Activated CD8-positive, alpha-beta memory T cell treated with anti-CD3 and anti-CD28 coated beads, Interleukin-2, amount 10 ng/mL, durations not matched to agents 7 days and 5 days (primary cell): ENCODE measurements at places on chromosomes 1 and 21. TPM values are rescaled to one million over a fixed set of nuclear protein-coding genes. Genes with fewer than 3 reads are reported as not detected.

- no peak for DNase-seq
These were observed 53.0 kb downstream of the PBX1 start for GRCh38 chr1:164611754-164612642.

DNA sequence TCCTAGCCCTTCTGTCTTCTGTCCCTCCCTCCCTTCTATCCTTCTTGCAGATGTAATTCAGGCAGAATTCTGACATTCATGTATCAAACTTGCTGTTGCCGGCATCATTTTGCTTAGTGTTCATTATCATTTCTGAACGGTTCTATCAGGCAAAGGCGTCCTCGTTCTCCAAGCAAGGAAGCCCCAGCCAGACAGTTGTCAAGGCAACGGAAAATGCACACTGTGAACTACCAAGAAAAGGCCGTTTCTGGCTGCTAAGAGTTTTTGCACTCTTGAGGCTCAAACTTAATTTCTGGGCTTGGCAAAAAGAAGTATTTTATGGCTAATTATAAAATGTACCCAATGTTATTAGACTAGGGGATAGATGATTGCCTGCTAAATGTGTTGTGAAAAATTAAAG lies 164.7 kb upstream of the KCNJ15 start:
- no peak for DNase-seq

DNA sequence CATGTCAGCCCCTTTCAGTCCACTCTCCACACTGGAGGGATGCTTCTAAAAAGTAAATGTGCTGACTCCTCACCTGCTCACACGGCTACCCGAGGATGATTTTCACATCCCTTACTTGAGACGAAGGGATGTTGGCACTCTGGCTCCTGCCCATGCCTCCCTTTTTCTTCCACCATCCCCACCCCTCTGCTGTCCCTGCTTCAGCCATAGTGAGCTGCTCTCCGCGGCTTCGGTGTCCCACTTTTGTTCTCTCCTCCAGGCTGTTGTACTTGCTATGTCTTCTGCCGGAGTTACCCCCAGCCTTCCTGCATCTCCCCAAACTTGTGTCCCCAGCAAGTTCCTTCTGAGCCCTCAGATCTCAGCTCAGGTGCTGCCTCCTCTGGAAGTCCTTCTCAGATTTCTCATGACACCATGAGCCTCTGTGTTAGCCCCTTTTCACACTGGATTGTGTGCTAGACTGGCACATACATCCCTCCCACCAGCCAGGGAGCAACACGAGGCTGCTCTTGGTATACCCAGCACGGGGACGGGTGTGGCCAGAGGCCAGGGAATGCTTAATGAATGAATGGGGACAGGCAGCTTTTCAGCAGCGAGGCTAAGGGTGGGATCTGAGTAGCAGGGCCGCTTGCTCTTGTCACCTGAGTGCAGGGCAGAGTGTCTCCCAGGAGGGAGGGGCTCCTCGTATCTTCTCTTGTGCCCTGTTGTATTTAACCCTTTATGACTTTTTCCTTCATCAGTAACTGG lies 1.3 kb downstream of the ACOT11 start:
- no peak for DNase-seq

DNA sequence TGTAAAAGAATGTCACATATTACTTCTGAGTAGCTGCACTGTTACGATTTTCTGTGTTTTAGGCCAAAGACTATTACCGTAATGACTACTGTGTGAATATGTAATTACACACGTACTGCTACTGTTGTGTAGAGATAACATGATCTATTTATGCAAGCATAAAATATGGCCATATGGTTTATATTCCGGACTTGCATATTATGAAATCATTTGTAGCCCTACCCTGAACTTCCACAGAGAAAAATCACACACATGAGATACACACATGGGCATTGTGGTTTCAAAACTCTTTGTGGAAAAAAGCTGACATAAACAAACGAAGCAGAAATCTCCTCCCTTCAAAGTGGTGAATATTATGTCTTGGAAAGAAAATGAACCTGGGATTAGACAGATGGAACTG lies 373.0 kb upstream of the ADAMTS5 start:
- DNase-seq, result no peak

- DNase-seq, result no peak
These were observed 41.0 kb upstream of the HAO2 start for GRCh38 chr1:119327450-119328155.

DNA sequence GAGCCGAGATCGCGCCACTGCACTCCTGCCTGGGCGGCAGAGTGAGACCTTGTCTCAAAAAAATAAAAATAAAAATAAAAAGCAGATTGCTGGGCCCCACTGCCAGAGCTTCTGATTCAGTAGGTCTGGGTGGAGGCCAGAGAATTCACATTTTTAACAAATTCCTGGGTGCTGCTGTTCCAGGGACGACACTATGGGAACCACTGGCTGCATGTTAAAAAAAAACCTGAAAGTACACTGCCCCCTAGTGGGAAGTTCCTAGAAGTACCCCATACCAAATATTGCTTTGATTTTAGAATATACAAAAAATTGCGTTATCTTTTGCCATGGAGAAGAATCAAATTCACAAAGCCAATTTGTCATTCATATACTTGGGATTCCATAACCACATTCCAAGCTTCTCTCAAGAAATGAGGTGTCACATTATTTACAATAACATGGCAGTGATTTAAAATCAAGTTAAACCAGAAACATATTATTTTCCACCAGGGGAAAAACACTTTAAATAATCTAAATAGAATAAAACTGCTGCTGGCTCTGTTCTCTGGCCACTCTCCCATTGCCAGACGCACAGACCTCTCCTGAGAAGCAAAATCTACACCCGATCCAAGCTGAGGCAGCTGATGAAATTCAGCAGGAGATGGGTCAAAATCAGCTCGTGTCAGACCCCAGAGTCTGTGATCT lies 27.4 kb downstream of the SYF2 start:
- no peak for DNase-seq

GRCh38 chr1:246934765-246935164 lies 3.0 kb upstream of the AHCTF1 start:
- no peak for DNase-seq

DNA sequence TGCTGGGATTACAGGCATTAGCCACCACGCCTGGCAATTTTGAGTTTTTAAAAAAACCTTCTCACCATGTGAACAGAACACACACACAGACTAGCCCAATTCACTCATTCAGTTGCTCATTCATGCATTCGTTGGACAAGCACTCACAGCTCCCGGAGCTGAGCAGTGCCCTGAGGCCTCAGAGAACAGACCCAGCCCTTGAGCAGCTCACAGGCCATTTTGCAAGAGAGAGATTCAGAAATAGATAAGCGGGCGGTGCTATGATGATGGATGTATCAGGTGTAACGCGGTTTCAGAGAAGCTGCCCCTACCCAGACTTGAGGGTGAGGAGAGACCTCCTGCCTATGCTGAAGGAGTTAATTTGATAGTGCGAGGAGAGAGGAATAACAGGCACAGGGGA lies 18.6 kb downstream of the PTAFR start:
- DNase-seq, result no peak

DNA sequence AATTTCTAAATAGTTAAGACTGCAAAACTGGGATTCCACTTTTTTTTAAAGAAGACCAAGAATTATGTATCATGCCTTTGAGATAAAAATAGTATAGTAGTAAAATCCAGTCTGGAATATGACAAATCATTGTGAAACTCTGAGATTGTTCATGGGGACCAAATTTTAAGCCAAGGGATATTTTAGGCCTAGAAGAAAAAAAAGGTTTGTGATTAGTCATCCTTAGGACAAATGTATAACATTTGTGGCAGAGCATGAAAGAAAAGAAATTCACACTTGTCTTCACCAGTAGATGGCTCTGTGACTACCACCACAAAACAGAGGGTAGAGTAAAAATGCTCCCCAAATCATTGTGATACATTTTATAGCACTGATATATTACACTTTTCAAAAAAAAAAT lies 226.1 kb downstream of the KCTD3 start:
- DNase-seq, result no peak

Gene DAB1
- not detected for total RNA-seq

GRCh38 chr1:25355841-25356395 lies 17.8 kb downstream of the TMEM50A start:
- DNase-seq, result no peak

GRCh38 chr1:58983162-58983561 lies 199.3 kb upstream of the JUN start:
- DNase-seq, result no peak

GRCh38 chr1:165235777-165236291 lies 120.7 kb downstream of the LMX1A start:
- DNase-seq, result no peak

- DNase-seq, result no peak
These were observed 17.1 kb upstream of the PTPRF start for GRCh38 chr1:43513471-43514173.

DNA sequence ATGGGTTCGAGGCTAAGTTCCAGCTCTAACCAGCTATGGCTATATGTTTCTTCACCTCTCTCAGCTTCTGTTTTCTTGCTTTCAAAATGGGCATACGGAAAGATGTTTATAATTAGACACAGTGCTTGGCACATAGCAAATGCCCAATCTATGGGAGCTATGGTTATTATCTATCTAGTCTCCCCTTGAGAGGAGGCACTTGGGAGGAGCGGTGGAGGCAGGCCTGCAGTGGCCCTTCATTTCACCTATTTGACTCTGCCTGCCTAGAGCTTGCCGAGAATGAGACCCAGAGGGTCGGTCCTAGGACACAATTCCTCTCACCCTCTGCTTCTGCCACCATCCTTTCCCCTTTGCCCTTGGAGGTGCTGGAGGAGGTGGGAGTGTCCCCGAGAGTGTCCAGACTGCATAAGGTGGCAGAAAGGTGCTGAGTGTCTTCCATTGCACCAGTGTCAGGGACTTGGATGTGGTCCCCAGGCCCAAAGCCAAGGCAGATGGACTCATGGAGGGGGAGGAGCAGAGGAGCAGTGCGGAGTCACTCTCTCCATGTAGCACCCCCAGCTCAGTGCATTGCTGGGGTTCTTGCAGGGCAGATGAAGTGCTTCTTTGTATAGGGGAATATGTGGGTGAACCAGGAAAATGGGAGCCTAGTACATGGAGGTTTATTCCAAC lies 9.0 kb downstream of the LGR6 start:
- DNase-seq, result no peak

- no peak for DNase-seq
These were observed 40.0 kb upstream of the CTPS1 start for GRCh38 chr1:40939320-40940059.

Gene SLC22A15
- 2.3 TPM for total RNA-seq

GRCh38 chr1:165717918-165718515 lies 19.7 kb upstream of the ALDH9A1 start:
- DNase-seq, result peak; percentile 57

DNA sequence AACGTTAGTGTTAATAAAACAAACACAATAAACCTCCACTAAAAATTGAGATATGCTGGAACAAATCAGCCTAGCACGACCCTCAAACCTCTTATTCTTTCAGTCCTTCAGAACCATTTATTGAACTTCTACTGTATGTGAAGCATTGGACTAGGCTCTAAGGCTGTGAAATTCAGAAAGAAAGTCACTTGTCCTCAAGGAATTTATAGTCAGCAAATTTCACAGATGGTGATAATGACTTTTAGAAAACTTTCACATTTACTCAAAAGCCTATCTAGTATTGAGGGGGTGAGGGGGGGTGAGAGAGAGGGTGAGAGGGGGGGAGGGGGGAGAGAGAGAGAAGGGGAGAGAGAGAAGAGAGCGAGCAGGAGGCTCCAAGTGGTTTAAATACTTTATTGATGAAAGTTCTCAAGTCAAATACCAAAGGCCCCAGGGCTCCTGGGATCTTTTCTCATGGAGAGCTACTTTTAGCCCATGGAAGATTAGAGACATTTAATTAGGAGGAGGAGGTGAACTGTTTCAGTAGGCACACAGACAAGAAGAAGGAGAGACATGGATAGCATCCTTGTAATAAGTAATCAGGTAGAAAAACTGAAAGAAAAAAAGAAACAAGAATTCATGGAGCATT lies 66.3 kb upstream of the SSX2IP start:
- DNase-seq, result no peak

GRCh38 chr1:119745034-119745433 lies 23.7 kb downstream of the HMGCS2 start:
- no peak for DNase-seq

- DNase-seq, result no peak
These were observed 18.3 kb upstream of the PPIE start for GRCh38 chr1:39720094-39720999.

GRCh38 chr1:198125995-198126735 lies 30.6 kb upstream of the NEK7 start:
- no peak for DNase-seq

GRCh38 chr1:97507863-97508262 lies 413.0 kb downstream of the DPYD start:
- DNase-seq, result no peak

Gene CELF3
- not detected for total RNA-seq

Gene FCGR1A
- total RNA-seq, result 0.70 TPM

- DNase-seq, result no peak
These were observed 16.5 kb upstream of the TTC34 start for GRCh38 chr1:2817784-2818564.

DNA sequence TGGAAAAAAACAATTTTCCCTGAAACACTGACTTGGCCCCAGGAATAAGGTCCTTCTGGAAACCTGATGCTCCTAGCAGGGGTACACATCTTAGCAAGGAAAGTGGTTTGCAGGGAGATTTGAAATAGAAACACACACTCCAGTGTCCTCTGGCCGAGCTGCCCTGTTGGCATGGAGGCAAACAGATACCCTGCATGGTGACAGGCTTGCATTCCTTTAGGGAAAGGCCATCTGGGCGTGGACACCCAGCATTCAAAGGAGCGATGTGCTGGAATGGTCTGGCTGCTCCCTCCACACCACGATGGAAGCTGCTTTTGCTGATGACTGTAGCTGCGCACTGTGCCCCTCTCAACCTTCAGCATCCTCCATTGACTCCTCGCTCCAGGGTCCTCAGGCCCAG lies 41.5 kb upstream of the BCAR3 start:
- no peak for DNase-seq

Gene NHLH2
- total RNA-seq, result not detected
